ENCODE measurements at places on chromosomes 5 and 9. TPM values are rescaled to one million over a fixed set of nuclear protein-coding genes. Genes with fewer than 3 reads are reported as not detected.
A peak's percentile ranks its signal among the peaks of the same experiment; 100 is the strongest.

DNA sequence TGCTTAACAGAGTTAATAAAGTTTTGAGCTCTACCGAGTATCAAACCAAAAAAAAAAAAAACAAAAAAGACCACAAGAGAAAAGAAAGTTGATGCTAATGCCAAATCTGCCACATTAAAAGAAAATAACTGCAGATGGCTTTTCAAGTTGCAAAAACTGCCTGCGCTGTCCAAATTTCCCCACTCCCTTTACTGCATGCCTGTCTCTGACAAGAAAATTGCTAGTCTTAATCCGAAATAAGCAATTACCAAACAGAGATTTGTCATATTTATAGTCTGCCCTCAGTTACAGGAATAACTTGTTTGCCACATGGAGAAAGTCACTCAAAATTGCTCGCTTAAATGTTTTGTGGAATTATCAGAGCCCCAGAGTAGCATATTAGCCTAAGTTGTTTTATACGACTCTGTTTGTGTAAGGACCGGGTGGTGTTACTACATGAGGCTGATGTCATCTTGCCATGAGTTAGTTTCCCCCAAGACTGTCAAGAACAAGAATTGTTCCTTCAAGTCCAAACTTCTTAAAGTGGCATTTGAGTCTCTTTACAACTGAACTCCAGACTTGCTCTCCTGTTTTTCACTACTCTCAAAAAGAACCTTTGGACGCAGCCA is 160.9 kb downstream of the CEP120 start:
- no peak for DNase-seq

GRCh38 chr5:8767746-8768145 is 778.1 kb downstream of the SEMA5A start:
- no peak for DNase-seq

DNA sequence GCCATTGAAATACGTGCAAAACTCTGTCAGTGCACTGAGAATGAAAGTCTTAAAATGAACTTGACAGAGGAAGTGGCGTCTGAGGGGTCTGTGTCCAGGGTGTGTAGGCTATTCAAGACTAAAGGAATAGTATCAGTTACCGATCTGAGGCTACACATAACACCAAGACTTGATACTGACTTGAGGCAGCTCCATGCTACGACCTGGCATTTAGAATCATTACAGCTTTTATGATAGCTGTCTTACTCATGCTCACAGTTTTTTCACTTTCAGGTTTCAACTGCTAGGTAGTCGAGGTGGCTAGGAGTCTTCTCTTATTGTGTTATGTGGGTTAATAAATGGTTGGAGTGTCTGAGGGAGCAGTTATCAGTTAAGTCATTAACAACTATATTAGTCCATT is 92.8 kb upstream of the SLCO6A1 start:
- DNase-seq = peak; percentile 13

DNA sequence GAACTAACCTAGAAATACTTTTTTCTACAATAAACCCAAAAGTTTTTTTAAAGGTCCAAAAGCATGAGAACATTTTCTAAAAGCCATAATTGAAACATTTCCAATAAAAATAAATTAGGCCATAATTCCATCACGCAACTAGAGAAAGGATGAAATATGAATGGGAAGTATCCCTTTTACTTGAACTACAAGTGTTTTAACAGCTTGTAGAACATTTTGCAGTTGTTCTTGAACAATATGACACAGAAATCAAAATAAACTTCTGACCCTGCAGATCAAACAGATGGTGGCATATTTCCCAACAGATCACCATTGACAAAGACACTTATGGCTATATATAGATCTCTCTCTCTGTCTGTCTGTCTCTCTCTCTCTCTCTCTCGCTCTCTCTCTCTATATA is 624.4 kb downstream of the PSAT1 start:
- DNase-seq = no peak

DNA sequence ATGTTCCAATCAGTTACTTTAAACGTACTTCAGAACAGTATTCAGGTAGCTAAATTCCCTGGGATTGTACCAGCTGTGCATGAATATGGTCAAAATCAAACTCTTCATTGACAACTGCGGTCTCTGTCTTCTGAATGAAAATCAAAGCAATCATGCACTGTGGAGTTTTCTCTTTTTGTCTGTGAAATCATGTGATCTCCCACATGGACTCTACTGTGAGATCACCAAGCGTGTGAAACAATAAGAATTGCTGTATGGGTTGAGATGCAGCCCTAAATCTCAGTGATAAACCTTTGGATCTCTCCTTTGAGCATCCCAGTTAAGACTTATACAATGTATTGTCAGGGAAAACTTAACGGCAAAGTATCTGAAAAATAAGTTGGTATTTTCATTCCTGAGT is 6.1 kb downstream of the NRG2 start:
- DNase-seq = no peak

DNA sequence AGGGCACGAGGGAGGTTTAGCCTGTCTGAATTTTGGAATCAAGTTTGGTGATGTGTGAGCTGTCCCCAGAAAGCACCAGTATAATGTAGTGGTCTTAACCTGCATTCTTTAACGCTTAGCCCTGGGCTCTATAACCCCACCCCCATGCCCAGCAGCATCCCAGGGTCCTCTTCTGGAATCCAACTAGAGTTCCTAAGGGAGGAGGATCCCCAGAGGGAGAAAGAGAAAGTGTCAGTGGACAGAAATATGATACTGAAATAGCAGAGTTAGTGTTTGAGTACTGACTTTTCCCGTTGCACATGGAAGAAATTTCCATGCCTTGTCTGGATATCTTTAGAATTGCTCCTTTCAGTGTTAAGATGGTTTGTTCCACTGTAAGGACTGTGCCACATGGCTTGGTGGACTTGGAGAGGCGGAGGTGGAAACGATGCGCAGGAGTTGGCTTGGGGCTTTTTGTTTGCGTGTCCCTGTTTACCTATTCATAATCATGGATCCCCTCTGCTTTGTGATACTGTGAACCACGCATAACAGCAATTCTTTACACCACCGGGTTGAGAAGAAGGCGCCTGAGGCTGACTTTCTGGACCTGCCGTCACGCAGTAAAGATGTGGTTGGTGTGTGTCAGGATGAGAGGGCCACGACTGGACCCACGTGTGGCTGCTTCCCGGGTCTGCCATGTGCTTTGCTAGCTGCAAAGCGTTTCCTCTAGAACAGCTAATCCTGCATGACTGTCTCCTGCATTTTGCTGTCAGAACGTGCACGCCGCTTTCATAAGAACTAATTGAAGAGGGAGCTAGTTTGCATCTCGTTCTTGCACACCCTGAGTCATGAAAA is 142.3 kb downstream of the SMARCA2 start:
- no peak for DNase-seq

GRCh38 chr9:15755660-15756059 is 202.8 kb downstream of the CCDC171 start:
- no peak for DNase-seq

- no peak for DNase-seq
Measured at GRCh38 chr9:69577123-69577522, 95.0 kb downstream of the APBA1 start.

- no peak for DNase-seq
Measured at GRCh38 chr5:29042152-29042551, 2003.8 kb upstream of the CDH9 start.

DNA sequence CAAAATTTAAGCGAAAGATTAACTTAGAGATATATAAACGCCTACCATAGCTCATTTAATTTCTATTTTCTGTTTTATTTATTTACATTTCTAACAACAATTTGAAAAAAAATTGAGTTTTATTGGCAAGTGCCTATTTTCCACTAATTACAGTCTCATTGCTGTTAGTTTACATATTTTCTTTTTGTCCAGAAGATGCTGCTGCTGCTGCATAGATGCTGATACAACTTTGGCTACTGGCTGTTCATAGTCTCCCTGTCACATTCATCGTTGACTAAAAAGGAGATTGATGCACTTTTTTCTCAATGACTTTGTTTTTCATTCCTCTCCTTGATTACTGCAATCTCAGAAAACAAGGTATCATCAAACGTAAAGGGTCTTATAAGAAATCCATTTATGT is 235.4 kb downstream of the CDH9 start:
- DNase-seq = no peak

The EPB41L4B gene
- 0.08 TPM for polyA plus RNA-seq

The LCN15 gene
- polyA plus RNA-seq = 0.67 TPM

The PAM gene
- 12.3 TPM for polyA plus RNA-seq

The C1QTNF3 gene
- 0.42 TPM for polyA plus RNA-seq

The MEGF9 gene
- 1.9 TPM for polyA plus RNA-seq

Data from GM12878 (cell line).